ENCODE measurements at places on chromosomes 1 and 21.

DNA sequence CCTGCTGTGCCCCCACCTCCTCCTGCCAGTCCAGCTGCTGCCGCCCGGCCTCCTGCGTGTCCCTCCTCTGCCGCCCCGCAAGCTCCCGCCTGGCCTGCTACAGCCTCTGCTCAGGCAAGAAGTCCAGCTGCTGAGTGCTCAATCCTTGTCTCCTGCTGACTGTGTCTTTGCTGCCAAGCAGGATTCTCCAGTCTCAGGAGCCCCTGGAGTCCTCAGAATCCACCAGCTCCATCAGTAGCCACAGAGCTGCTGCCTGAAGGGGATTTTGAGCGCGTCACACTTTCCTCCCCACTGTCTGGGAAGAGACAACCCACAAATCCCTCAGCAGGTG lies 973 bp downstream of the KRTAP10-11 start:
- no peak for DNase-seq

GRCh38 chr1:30877205-30877912 lies 31.2 kb downstream of the SDC3 start:
- DNase-seq: no peak

DNA sequence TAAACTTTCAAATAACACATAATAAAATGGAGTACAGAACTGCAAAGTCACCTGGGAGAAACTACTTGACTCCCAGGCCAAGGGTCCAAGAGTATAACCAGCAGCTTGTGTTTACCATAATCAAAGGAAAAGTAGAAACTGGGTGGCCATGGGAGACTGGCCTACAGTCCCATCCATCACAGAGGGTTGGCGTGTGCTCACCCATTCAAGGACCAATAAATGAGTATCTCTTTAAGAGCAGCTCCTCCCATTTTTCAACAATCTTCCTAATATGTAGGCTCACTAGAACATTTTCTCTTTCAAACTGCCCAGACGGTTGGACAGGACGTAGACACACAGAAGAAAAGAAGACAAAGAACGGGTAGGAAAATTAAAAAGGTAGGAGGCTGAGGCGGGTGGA lies at the start of gene FMO3:
Gene FMO3, plus strand, starts transcription at position 302 of the 400 bp plus-strand sequence. CDS start 1,754 bp downstream, outside the sequence.
- DNase-seq: no peak

DNA sequence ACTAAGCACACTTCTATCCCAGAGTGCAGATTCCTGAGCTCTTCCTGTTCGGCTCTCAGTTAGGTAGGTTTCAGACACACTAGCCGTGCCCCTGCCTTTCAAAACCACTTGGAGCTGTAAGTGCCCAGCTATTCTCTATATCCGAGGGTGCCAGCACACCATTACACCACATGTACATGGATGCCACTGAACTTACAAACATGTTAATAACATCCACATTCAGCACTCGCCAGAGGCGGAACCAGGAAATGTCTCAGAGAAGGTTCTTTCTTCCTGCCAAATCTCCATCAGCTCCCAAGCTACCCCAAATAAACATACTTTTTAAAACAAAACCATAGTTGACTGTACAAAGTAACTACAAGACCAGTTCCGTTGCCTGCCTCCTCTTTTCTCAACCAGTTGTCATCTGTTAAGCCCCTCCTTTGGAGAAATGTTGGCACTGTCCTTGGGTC lies 78.4 kb upstream of the CTTNBP2NL start:
- DNase-seq: no peak

DNA sequence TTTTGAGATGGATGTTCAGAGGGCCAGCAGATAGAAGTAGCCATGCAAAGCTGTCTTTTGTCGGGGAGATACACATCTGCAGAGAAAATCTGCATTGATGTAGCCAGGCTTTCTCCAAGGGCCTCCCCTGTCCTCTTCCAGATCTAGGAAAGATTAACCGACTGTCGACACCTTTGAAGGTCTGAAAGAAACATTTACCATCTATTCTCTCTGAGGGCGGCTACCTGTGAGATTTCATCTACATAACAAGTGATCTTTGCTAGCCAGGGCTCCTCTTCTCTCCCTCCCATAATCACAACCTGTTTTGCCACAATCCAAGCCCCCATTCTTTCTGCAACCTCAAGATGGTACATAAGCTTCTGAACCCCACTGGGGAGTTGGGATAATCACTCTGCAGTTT lies 193.6 kb downstream of the RGS7 start:
- DNase-seq: no peak

DNA sequence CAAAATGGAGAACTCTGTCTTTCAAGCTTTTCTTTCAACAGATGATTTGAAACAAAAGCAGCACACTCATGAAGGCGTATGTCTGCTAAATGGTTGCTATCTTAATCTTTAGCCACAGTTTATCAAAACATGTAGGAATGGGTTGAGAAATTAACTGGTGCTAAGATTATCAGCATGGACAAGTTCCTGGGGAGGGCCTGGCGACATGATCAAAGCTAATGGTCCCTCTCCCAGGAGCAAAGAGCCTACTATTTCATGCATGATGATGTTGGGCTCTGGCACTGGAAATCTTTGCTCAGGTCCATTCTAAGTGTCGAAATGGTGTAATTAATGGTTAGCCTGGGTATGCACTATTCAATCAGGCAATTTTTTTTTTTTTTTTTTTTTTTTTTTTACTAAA lies 91.7 kb downstream of the SLC45A1 start:
- no peak for DNase-seq

- no peak for DNase-seq
Measured at GRCh38 chr1:225917536-225917935, 6.5 kb downstream of the PYCR2 start.

GRCh38 chr21:38489729-38490128 lies 8.5 kb downstream of the ERG start:
- no peak for DNase-seq

- DNase-seq: peak; percentile 50
Measured at GRCh38 chr1:6245869-6246496, 2.0 kb downstream of the HES3 start.

DNA sequence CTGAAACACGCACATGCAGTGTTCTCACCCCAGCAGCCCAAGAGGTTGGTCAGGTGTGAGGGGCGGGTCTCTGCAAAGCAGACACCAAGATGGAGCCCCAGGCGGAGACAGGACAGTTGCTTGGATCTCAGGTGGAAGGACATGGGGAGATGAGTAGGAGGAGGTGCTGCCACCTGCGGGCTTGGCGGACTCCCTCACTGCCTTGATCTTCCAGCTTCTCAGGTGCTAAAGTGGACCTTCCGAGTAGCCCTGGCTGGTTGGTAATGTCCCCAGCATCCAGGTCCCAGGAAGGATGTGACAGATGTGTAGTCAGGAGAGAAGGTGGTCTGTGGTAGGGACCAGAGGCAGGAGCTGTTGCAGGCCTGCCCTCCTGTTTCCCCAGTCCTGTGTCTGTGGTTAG lies 114.1 kb downstream of the AJAP1 start:
- no peak for DNase-seq

Data from stimulated activated CD4-positive, alpha-beta T cell treated with anti-CD3 and anti-CD28 coated beads, Interleukin-2, amount 100 ng/mL, for 24 hours (primary cell).